ENCODE measurements at places on chromosomes 7 and 10.

DNA sequence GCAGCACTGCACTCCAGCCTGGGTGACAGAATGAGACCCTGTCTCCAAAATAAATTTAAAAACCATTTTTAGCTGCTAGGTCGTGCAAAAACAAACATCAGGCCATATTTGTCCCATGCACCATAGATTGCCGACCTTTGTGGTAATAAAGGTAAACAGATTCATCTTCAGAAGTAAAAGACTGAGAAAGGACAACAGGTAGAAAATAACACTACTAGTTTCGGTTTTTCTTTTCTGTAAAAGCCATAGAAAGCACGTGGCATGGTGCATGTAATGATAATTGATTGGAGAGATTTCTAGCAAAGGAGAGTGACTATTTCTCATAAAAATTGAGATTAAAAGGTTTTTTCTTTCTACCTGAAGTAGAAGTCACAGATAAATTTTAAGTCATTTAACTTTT lies 93.9 kb downstream of the DNAH11 start:
- DNase-seq: no peak

DNA sequence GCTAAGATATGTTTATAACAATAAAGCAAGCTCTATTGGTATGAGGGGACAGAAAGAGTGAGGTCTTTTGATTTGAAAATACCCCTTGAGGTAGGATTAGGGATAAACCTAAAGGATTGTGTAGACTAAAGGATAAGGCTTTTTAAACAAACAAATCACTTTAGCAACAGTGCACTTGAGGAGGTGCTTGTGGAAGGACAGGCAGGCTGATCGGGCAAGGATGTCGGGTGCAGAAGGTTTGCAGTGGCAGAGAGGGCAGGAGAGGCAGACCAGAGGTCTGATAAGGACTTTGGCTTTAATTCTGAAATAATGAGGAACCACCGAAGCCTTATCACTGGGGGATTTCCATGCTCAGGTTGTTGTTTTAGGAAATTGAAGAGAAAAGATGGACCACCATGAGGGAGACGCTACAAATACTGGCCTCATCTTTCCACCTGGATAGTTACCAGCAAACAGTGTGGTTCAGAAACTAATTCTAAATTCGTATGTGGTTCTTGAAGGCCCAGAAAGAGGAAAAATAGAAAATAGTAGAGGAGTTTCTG lies 119.5 kb upstream of the KLF6 start:
- DNase-seq: no peak

- DNase-seq: no peak
Measured at GRCh38 chr10:93272884-93273675, 199.4 kb downstream of the CYP26A1 start.

DNA sequence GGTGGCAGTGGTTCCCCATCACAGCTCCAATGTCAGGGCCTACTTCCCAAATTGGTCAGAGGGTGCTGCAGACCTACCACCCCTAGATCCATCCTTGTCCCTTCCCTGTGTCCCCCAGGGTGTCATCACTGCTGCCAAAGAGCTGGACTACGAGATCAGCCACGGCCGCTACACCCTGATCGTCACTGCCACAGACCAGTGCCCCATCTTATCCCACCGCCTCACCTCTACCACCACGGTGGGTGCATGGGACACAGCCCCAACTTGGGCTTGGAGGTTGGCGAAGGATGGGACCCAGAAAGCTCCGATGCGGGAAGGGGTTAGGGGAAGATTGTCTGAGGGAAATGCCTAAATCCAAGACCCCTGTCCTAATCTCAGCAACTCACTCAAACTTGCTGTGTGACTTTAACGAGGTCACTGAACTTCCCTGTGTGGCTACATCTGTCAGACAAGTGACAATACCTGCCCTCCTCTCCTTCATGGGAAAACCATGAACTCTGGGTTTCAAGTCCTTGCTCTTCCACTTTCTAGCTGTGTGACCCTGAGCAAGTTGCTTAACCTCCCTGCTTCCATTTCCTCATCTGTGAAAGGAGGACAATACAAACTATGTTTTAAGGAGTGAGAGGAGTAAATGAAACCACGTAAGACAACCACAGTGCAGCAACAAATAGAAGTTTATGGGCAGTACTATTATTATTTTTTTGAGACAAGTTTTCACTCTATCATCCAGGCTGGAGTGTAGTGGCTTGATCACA lies 4.9 kb upstream of the VSIR start:
- no peak for DNase-seq

DNA sequence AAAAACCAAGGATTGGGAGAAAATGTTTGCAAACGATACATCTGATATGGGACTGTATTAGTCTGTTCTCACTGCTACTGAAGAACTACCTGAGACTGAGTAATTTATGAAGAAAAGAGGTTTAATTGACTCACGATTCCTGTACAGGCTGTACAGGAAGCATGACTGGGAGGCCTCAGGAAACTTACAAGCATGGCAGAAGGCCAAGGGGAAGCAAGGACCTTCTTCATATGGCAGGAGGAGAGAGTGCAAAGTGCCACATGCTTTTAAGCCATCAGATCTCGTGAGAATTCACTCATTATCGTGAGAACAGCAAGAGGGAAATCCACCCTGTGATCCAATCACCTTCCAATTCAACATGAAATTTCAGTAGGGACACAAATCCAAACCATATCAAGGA lies 11.0 kb downstream of the ZNF713 start:
- DNase-seq: no peak

DNA sequence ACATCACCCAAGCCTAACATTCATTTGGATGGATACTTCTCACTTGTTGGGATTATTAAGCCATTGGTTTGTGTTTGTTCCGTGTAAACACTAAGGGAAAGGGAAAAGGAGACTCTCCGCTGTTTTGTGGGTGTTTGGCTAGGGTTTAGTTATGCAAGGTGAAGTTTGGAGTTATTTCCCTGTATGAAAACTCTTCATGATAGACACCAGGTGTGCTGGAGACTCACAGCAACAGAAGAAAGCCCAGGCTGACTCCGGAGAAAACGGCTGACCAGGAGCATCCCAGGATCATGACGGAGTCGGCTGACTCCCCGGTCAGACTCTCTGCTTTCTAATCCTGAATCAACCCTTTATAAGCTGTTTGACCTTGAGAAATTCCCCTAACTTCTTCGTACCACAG lies 94.1 kb upstream of the KLF6 start:
- DNase-seq: no peak

DNA sequence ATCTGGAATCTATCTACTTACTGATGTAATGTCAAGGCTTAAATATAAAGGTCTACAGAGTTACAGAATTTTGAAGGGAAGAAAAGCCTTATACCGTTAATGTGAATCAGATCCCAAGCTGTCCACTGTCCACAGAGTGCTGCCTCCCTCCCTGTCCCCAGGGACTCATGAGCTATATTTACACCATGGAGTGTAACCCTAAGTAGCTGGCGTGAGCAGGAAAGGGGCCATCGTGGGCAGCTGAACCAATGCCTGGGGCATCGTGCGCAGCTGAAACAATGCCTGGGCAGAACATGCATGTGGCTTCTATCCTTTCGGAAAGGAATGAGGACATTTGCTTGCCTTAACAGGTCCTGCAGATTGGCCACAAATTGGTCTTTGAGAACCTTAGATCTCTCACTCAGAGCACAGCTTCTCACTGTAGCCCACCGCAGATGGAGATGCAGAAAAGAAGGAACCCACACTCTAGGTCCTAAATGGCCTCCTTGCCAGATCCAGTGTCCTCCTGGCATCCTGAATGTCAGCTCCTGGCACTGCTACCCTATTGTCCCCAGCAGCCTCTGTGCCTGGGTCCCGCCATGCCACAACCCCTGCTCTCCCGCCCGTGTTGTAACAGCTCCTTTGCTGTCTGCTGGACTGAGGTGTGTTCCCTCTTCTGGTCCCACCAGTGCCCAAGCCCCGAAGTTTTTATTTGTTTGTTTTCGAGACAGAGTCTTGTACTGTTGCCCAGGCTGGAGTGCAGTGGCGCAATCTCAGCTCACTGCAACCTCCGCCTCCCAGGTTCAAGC lies 30.3 kb downstream of the CCDC3 start:
- DNase-seq: peak; percentile 27

- DNase-seq: no peak
Measured at GRCh38 chr10:112026438-112026837, 157.1 kb downstream of the GPAM start.

- no peak for DNase-seq
Measured at GRCh38 chr10:127882391-127882790, 10.3 kb downstream of the CLRN3 start.

DNA sequence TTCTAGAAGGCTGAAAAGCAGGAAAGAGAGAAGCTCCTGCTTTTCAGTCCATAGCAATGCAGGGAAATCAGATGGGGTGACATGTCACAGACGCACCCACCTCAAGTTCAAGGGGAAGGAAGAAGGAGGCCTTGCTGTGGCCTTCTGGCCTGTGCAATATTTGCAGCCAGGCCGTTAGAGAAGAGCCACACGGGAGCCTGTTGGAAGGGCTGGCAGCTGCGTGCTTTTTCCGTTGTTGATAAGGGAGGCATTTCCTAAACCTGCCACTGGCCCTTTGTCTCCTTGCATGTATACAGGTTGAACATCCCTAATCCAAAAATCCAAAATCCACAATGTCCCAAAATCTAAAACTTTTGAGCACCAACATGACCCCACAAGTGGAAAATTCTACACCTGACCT lies 492.5 kb upstream of the ZMIZ1 start:
- DNase-seq: no peak

DNA sequence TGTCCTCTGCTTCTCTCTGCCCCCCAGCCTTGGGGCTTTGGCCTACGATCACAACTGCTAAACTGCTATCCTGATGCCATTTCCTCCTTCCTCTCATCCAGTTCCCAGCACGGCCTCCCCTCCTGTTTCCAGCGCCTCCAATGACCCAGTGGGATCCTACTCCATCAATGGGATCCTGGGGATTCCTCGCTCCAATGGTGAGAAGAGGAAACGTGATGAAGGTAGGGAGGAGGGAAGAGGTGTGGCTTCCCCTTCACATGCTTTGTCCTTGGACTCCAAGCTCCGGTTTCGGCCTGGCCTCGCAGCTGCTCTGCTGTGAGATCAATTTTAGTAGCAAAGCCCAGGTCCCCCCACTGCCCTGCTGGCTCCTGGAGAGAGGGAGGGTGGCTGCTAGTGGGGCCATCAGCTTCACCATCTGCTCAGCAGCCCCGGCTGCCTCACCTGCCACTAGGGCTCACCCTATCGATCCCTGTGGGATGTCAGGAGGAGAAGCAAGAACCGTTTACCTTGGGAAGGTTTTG lies 35.8 kb downstream of the PAX2 start:
- no peak for DNase-seq

DNA sequence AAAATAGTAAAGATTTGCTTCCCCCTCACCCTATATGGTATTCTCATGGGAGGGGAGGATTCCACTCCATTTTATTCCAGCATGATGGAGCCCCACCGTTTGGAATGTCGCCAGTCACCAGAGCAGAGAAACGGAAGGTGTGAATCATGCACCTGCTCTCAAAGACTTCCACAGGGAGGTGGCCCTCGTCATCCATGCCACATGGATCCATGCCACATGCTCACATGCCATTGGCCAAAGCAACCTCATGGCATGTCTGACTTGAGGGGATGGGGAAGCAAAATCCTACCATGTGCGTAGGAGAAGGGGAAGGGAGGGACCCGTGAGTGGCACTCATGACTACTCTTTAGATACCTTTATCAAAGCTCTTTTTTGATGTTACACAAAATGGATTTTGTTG lies 256.0 kb downstream of the SKAP2 start:
- no peak for DNase-seq

DNA sequence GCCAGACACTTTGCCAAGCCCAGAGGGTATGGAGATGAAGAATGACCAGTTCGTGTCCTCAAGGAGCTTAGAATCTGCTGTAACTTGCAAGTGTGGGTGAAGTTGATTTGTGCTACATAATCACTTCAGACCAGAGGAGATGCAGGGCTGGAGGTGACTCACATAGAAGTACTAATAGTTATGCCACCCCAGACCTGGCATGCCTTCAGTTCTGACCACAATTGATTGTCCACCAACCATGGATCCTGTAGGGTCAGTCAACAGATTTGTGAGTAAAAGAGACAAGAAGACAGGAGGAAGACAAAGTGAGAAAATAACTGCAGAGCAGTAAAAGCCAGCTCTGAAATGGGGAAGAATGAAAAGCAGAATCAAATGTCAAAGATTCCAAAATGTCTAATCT lies 51.2 kb upstream of the BMPER start:
- no peak for DNase-seq

DNA sequence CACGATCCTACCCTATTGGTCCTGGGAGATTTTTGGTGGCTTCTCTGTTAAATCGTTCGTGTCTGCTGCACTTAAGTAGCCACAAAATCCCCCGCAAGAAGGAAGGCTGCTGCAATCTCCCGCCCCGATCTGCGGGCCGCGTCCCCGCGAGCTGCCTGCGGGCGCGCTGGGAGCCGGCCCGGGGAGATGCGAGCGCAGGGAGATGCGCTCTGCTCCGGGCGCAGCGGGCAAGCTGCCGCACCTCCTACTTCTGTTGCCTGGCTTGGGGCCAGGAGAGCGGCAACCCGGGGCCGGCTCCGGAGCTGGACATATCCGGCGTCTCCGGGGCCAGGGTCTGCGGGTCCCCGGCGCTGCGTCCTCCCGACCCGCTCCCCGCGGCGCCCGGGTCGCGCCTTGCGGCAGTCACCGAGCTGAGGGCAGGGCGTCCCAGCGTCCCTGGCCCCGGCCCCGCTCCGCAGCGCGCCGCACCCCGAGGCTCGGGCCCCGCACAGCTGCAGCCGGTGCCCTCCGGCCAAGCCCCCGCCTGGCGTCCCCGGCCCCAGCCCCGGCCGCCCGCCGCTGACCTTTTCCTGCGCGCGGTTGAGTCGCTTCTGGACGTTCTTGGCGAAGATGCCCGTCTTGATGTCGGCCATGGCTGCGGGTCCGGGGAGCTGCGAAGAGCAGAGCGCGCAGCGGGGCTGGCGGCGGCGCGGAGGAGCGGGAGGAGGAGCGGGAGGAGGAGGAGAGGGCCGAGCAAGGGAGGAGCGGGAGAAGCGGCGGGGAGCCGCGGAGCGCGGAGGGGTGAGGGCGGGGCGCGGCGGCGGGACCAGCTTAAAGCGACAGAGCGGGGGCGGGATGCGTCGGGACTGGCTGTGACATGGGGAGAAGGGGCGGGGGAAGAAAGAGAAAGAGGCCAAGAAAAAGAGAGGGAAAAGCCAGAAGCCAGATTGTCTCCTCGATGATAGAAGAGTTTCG lies at the start of gene AMPH:
Gene AMPH, minus strand, starts transcription at position 654 of the 954 bp plus-strand sequence. Its CDS starts 22 bp downstream, at position 632.
- peak; percentile 70 for DNase-seq

DNA sequence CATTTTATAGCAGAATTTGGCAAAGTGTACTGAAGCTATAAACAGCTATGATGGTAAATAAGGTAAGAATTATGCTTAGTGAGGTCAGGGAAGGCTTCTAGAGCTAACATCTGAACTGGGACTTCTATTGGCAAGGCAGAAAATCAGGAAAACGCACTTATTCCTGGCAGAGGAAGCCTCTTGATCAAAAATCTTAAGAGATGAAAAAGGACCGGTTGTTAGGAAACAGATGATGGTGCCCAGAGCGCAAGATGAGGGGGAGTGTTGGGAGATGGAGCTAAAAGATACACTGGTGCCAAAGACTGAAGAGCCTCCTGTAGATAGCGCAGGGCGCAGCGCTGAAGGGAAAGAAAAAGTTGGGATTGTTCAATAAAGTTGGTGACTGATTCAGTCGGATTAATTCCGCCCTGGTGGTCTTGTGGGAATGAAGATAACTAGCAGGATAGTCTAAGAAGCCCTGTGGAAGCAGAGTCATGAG lies 550 bp upstream of the CALU start:
- DNase-seq: no peak

GRCh38 chr10:88253622-88254021 lies 329.5 kb downstream of the RNLS start:
- DNase-seq: no peak

- DNase-seq: no peak
Measured at GRCh38 chr7:115037128-115037802, 115.4 kb downstream of the MDFIC start.

GRCh38 chr10:107028236-107028635 lies 136.3 kb downstream of the SORCS1 start:
- DNase-seq: no peak

- DNase-seq: peak; percentile 93
Measured at GRCh38 chr7:27165089-27165995, at the start of gene HOXA9. Gene HOXA9, minus strand, starts transcription at chr7:27165537. Its CDS starts 80 bp downstream, at chr7:27165457.
